Panc1 (cell line): ENCODE measurements at places on chromosomes 1 and 21.

GRCh38 chr1:225937048-225937968, 3.7 kb downstream of the LEFTY2 start:
- DNase-seq: no peak

DNA sequence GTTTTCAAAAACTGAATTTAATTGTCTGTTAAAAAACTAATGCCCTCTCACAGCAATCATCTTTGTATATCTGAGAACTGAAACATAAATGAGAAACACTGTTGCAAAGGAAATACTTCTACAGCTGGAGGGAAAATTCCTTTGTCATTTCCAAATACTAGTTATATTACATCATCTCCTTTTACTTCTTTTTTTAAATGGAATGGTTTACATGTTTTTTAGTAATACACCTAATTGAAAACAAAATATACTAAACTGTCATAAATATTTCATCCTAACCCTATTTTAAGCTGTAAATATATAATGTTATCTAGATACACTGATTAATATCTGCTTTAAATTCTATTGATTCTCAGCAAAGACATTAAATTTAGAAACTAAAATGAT, 19.1 kb downstream of the CDC42BPA start:
- DNase-seq: no peak

- no peak for DNase-seq
Observed at GRCh38 chr21:26438976-26439375, 134.1 kb downstream of the CYYR1 start.

DNA sequence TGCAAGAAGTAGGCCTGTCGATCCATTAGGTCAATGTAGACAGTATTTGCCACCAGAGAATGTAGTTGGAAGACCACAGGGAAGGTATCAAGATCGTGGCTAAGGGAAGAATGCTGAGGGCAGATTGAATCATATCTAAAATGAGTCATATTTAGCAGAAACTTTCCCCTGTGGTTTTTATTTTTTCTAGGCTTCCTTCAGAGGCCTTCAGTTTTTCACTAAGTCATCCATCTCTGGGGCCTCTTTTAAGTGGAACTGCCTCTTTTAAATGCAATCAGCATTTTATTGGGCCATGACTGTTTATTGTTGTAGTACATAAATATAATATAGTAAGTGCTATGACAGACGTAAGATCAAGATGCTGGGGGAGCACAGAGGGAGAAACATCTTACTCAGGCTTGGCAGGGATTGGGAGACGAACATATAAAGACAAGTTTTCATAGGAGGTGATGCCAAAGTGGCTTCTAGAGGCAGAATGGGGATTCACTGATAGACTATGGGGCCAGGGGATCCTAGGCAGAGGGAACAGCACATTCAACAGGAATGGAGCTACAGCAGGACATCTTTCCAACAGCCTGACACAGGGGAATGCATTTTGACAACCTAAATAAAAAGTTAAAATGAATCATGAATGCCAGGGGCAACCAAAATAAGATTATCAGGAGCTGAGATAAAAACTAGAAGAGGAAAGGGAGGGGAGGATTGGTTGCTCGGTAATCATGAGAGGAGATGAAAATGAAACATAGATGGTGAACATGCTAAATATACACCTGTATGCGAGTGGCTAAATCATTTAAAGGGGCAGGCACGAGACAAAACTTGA, 20.1 kb downstream of the UBE2U start:
- no peak for DNase-seq

DNA sequence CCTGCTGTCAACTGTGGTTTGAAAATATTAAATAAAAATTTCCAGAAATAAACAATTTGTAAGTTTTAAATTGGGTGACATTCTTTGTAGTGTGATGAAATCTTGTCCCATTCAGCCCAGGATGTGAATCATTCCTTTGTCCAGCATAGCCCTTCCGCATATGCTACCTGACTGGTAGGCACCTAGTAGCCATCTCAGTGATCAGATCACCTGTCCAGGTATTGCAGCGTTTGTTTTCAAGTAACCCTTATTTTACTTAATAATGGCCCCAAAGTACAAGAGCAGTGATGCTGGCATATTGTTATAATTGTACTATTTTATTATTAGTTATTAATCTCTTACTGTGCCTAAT, 351.6 kb upstream of the B3GALT2 start:
- no peak for DNase-seq

DNA sequence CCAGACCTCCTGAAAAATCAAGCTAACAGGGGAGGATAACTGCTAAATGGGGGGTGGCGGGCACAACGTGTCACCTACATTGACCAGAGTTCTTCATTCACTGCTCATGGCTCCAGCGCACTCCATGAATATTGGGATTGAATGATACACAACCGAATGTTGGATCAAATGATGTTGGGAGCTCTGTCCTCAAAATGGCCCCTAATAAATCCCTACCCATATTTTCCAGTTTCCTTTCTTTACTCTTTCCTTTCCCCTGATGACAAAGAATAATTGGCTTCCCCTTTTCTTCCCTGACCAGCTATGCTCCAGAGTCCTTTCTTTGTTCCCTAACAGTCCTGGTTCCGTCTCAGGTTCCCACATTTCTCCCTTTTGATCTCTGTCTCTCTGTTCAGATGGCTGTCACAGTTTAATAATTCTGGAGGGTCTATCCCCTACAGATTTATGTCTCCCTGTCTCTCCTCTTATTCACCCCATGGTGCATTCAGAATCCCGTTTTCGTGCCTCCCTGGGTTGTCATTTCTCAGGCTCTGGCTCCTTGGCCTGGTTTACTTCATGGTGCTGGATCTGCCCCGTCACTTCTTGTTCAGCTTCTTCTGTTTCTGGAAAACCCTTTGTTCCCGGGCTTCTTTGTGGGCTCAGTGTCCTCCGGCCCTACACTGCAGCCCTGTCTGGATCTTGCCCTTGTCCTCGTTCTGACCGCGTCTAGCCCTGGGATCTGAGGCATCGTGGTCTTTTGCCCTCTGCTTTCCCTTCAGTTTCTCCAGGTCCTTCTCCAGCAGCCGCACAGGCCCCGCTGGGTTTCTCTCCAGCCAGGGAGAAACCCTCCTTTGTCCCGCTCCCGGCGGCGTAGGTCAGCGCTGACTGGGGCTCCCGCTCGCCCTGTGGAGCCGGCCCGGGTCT, 78.3 kb downstream of the NDUFS5 start:
- DNase-seq: no peak

- DNase-seq: no peak
Observed at GRCh38 chr1:34721241-34721640, 33.6 kb upstream of the GJB5 start.

DNA sequence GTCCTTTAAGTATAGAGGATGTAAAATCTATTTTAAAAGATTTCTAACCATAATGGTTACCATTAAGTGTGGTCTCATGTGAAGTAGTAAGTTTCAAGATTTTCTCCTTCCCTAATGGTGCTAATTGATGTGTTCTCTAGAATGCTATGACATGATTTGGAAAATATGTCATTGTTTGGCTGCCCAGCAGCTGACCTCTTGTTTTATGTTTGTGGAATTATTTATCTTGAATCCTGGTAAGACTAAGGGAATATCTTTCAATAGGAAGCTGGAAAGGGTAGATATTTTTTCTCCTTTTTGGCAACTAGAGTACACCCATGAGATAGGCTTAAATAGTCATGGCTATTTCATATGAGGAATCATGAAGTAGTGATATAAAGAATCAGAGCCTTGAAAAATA, 139.8 kb upstream of the CHODL start:
- no peak for DNase-seq

GRCh38 chr21:39630191-39630591, 17.5 kb downstream of the B3GALT5 start:
- DNase-seq: no peak

DNA sequence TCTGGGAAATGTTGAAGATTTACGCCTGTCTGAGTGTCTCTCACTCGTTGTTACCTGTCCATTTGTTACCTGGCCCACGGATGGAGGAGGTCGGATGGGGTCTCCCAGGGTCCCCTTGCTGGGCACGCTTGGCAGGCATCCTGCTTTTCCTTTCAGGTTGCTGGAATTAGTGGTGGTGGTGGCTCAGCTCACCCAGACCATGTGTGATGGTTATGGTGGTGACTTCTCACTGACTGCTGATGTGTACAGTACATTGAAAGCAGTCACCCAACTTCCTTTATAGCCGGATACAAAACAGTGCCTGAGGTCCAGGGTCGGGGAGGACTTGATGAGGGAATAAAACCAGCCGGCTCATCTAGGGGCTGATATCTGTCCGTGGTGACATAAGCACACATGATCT, 19.5 kb downstream of the MAPKAPK2 start:
- DNase-seq: no peak

GRCh38 chr1:240586006-240586405, 25.9 kb downstream of the GREM2 start:
- no peak for DNase-seq

- DNase-seq: no peak
Observed at GRCh38 chr1:160858507-160858906, 4.2 kb downstream of the CD244 start.

DNA sequence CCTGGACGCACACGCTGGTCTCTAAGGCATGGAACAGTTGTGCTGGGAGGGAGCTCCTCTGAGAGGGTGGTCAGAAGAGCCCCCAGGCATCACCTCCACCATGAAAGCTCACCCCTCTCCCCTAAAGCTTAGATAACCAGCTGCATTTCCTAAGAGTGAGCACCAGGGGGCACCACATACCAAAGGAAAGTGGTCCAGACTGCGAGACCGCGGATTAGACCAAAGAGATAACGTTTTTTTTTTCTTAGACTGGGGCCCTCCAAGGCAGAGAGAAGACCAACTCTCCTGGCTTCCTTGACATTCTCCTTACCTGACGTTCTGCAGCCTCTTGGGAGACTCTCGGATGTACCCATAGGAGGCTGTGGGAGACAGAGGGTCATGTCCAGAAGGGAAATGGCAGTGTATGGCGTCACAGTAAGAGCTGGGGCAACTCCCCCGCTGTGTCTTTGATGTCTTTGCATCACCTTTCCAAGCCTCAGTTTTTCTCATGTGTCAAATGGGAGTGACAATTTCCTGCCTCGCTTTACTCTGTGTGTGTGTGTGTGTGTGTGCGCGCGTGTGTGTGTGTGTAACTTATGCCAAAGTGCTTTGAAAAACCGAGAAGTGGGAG, 12.3 kb upstream of the IFNLR1 start:
- DNase-seq: peak; percentile 52

- DNase-seq: no peak
Observed at GRCh38 chr1:58136387-58136786, 410.1 kb downstream of the OMA1 start.

- DNase-seq: no peak
Observed at GRCh38 chr1:207244409-207244801, 77.1 kb upstream of the CD55 start.

DNA sequence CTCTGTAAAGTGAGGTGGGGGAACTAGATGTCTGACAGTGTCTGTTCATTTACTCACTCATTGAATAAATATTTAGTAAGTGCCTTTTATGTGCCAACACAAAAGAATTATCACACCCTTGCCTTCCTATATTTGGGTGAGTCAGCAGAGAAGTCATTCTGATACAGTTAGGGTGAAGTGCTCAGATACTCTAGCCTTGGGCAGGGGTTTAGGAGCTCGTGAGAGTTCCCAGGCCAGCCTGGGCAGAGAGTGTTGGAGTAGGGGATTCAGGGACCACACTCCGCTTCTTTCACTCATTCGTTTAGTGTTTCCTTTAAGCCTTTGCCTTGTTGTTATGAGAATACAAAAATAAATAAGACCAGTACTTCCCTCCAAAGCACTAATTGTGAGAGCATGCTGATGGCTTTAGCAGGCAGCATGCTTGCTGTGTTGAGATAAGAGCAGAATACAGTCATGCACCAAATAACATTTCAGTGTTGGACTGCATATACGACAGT, 83.9 kb downstream of the DYRK1A start:
- DNase-seq: no peak

- no peak for DNase-seq
Observed at GRCh38 chr1:42586016-42586415, 72.2 kb upstream of the PPIH start.

DNA sequence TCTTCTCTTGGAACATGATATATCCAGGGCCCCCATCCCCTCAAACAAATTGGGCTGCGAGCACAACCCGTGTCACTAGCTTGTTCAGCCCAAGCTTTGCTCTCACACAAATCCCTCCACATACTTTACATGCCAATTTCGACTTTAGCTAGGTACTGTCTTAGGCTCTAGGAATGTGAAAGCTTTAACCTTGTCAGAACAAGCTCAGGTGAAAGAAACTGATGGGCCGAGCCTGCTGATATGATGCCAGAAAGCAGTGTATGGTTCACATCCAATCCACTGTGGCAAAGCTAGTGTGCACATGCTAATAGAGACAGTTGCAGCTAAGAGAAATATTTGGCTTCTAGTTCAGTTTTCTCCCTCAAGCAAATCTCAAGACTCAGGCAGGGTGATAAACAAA, 79.5 kb downstream of the TNFSF18 start:
- no peak for DNase-seq

GRCh38 chr1:168312718-168313604, 32.3 kb downstream of the TBX19 start:
- no peak for DNase-seq

GRCh38 chr1:56494306-56494705, 85.1 kb downstream of the PLPP3 start:
- no peak for DNase-seq

- peak; percentile 92 for DNase-seq
Observed at GRCh38 chr1:209839875-209840546, 12.2 kb downstream of the UTP25 start.
